ENCODE measurements at places on chromosomes 5 and 9.

- DNase-seq = no peak
Observed at GRCh38 chr5:74257645-74258313, 382.7 kb downstream of the ENC1 start.

DNA sequence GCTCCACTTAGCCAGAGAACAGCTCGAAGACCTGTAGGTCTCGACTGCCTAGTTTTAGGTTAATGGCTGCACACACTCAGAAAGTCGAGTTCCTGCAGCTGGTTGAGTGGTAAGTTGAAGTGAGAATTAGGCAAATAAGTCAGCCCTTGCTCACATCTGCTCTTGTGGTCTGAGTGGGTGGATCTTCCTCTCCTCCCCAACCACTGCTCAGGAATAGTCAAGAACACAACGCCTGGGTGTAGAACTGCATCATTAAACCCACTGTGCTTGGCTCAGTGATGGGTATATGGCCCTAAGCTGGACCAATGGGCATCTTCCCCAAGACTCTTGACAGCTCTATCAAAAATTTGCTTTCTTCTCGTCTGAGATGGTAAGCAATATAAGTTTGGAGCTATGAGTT, 20.9 kb upstream of the ADAM19 start:
- DNase-seq = no peak

DNA sequence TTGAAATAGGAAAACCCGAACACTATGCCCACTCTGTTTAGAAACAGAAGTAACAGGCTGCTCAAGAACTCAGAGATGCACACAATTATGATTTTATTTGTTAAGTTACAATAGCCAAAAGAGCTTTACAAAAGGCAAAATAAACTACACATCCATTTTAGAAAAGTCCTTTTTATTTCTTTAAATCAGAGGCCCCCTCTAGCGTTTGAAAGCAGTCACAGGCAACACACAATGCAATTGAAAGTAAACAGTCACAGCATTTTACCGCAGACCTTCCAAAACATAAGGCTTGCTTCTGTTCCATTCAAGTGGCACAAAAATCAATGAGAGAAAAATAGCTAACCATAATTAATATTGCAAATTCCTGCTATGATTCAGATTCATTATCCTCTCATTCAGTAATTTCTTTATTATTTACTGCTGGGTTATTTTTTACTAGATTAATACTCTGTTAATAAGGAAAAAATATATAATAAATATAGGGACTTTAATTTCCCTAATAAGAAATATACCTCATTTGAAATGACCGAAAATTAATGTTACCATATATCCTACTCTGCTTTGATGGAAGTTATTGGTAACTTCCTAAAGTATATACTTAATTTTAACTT, 78.3 kb downstream of the CEP120 start:
- no peak for DNase-seq

DNA sequence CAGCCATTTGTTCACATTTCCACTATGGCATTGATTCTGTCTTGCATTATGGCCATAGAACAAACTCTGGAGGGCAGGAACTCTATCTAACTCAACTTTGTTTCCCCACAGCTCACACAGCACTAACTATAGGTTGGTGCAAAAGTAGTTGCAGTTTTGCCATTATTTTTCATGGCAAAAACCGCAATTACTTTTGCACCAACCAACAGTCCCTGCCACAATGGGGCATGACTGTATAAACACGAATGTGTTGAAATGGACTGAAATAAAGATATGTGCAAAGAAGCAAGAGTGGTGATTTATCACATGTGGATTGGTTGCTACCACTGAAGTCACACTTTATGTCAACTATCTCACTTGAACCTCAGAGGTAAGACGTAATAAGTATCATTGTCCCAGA, 338.7 kb downstream of the NTRK2 start:
- no peak for DNase-seq

- DNase-seq = no peak
Observed at GRCh38 chr5:138635265-138635664, 60.1 kb upstream of the HSPA9 start.

DNA sequence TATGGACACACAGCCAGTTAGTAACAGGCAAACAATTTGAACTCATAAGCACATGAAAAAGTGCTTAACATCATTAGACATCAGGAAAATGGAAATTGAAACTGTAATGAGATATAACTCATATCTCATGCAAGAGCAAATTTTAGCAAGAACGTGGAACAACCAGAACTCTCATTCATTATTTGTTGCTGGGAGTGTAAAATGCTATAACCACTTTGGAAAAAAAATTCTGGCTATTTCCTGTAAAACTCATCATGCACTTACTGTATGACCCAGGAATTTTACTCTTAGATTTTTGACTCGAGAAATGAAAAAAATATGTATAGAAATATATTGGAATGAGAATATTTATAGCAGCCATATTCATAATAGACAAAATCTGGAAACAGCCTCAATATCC, 205.7 kb upstream of the PUM3 start:
- DNase-seq = no peak

- no peak for DNase-seq
Observed at GRCh38 chr5:170691657-170692056, 91.9 kb upstream of the GABRP start.

DNA sequence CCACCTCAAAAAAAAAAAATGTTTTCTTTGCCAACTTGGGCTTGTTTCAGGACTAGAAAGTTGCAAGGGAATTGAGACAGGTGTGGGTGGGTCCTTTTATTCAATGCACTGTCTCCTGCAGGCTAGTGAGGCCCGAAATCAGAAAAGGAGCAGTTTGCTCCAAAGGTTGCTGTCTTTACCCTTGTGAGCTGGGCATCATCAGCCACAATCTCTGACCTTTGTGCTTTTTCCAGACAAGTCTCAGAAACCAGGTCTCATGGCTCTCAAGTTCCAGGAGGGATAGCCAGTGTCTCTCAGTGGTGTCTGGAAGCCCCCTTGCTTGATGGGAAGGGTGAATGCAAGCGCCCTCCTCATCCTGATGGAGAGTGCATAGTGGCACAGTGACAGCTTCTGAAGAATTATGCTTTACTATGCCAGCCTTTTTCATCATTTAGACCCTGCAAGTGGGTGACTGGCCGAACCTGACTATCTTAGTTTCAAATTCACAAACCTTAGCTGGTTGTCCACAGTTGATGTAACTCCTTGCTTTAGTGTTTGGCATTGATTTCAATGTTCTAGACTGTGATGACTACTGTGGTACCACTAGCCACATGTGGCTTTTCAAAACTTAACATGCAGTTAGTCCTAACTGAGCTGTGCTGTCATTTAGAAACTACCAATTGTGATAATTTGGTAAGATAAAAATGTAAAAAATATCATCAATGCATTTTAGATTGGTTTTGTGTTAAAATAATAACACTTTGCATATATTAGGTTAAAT, 468.6 kb downstream of the GADD45G start:
- DNase-seq = no peak

DNA sequence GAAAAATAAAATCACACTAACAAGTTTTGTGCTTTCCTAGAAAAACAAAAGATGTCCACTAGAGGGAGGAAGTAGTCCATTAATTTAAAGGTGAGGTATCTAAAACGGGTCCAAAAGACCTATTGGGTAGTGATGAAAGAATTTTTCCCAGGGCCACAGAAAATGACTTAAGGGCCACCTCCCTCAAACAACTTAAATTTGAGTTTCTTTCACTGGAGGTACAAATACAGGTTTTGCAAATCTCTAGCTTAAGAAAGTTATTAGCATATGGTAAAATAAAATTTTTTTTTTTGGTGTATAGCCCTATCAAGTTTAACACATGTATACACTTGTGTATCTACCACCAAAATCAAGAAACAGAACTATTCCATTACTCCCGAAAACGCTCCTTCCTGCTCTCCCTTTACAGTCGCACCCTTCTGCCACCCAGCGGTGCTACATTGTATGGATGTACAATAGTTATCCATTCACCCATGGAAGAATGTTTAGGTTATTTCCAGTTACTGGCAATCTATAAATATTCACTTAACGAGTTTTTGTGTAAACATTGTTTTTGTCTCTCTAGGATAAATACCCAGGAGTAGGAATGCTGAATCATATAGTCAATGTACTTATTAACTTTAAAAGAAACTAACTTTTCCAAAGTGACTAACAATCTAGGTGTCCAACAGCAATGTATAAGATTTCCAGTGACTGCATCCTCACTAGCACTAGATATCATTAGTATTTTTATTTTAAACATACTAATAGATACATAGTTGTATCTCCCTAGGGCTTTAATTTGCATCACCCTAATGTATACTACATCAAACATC, 21.9 kb downstream of the DEPDC1B start:
- DNase-seq = no peak

- no peak for DNase-seq
Observed at GRCh38 chr5:16901021-16901644, 35.0 kb downstream of the MYO10 start.

- DNase-seq = no peak
Observed at GRCh38 chr9:98964911-98965336, 21.2 kb downstream of the COL15A1 start.

GRCh38 chr9:114792396-114792795, 13.4 kb downstream of the TNFSF15 start:
- no peak for DNase-seq

DNA sequence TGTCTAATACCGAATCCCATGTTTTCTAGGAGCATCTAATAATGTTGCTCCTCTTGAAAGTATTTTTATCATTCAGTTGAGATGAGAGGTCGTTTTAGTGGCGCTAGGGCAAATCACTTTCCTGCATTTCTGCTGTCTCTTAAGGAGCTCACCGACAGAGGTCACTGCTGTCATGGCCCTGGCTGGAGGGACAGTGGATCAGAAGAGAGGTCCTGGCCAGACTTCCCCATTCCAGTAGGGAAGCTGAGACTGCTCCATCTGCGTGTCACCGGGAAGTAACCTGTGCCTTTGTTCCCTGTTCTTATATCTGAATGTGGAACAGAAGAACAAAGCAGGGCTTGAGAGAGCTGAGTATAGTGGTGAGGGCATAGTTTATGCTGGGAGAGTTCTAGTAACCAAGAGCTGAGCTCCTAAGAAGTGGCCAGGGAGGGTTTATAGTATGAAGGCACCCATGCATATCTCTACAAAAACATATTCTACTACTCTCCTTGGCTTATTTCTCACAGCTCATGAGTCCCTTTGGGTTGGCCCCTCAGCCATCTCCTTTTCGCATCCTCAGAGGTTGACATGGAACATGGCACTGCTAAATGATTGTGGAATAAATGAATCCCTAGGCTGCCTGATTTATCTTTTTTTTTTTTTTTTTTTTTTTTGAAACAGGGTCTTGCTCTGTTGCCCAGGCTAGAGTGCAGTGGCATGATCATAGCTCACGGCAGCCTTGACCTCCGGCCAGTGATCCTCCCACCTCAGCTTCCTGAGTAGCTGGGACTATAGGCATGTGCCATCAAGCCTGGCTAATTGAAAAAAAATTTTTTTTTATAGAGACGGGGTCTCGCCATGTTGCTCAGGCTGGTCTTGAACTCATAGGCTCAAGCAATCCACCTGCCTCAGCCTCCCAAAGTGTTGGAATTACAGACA, 27.2 kb downstream of the ATP6V0E1 start:
- DNase-seq = no peak

DNA sequence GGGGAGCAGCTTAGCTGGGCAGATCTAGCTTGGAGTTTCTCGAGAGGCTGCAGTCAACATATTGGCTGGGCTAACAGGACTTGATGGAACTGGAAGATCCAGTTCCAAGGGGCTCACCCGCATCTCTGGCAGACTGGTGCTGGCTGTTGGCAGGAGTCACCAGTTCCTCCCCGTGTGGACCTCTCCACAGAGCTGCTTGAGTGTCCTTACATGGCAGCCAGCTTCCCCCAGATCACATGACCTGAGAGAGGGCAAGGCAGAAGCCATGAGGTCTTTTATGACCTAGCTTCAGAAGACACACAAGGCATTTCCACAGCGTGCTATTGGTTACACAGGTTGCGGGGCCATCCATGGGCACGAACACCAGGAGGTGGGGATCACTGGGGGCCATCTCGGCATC, 26.4 kb upstream of the RXRA start:
- no peak for DNase-seq

DNA sequence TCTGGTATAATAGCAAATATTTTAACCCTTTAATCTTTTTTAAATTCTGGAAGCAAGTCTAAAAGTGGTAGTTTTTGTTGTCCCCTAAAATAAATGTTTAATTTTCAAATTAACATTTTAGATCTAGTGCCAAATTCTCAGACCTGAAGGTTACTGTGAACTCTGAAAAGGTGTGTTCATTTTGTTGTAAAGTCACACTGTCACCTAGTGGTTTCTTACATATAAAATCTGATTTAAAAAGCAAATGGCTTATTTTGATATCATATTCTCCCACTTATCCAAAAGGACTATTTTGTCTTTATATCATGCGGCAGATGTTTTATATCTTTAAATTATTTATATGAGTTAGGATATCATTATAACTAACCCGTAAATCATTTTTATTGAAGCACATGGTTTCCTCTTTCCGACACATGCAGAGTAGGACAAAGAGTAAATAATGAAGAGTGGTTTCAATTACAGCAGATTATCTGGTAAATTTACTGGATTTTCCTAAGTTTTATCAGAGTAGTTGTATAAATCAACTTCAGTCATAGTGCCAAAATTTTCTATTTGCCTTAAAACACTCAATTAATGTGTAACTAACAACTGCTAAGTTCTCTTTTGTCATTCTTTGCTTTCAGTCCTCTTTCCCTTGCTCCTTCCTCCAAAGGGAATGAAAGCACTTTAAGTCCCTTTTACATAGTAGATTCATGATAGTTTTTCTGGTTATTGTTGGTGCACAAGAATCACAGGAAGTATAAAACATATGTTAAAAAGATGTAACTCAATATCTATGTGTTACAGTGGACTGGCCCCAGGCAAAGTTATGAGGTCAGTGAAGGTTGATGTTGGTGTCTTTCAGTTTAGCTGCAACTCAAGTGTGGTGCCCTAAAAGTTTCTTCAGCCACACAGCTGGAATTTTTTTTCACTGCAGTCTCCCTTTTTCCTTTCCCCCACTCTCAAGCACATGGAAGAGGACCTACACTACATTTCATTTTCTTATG, 189.6 kb downstream of the COX7C start:
- no peak for DNase-seq

GRCh38 chr9:111163716-111164389, 125.6 kb upstream of the LPAR1 start:
- no peak for DNase-seq

DNA sequence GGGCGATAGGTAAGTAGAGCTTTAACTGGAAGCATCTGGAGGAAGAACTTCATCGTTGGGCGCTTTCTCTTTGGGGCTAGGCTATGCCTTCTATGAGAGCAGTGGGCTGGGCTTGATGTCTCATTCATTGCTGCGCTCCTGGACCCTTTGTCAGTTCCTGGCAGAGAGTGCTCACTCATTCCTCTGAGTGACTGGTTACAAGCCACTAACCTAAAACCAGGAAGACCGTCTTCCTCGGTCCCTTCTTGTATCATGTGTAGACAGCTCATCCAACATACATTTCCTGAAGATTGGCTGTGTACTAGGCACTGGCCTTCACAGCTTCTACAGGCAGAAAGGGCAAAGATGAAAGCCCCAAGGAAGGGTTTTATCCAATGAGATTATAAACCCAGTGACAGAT, 6.4 kb downstream of the SWI5 start:
- DNase-seq = no peak
